NAMALWA (cell line): ENCODE measurements at places on chromosomes 5 and 9.

- no peak for DNase-seq
These were observed 103.3 kb downstream of the DIRAS2 start for GRCh38 chr9:90539286-90539685.

- peak; percentile 20 for DNase-seq
These were observed 129.7 kb upstream of the PCA3 start for GRCh38 chr9:76634356-76635054.

GRCh38 chr5:43336159-43336558, 22.9 kb upstream of the HMGCS1 start:
- no peak for DNase-seq

DNA sequence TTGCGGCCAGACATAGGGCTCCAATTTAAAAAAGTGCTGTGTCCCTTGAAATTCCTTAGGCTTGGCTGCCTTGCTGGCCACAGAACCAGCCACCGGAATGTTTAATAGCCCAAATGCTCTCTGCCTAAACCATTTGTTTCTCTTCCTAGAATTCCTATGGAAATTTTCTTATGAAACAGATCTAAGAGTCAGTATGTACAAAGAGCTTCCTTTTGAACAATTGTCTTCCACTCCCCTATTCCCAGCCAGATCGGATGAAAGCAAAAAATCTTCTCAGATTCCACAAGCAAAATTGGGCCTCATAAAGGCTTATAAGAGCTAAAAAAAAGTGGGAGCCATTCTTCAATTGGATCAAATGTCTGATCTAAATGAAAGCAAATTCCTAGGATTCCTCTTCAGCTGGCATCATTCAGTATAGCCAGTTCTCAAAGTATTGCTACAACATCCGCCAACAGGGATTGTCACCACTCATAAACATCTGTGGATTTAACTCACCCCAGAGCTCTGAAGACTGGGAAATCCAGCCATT, 104.3 kb downstream of the CEMIP2 start:
- DNase-seq: no peak

- DNase-seq: no peak
These were observed 29.9 kb downstream of the SLC6A18 start for GRCh38 chr5:1255081-1255561.

DNA sequence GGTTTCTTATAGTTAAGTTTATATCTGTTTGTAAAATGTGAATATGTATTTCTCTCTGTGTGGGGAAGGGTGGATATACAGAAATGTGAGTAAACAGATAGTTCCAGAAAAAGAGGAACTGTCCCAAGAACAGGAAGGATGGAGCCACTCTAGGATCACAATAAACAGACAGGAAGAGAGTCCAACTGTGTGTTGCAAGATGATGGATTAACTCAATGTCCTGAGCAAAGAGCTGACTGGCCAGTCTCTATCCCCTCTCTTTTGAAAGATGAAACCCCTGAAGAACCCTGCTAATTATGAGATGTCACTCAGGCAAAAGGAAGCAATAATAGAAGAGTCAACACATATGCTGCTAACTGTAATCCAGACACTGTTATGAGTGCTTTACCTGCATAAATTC, 202.7 kb downstream of the SEMA6A start:
- no peak for DNase-seq
